Metanephros (tissue), 2 donors: ENCODE measurements at places on chromosomes 7 and 10. TPM values are rescaled to one million over a fixed set of nuclear protein-coding genes. Genes with fewer than 3 reads are reported as not detected.

NACAD gene
- total RNA-seq, result 5.3 TPM

ZNF804B gene
- total RNA-seq, result 0.23 TPM

FAM13C gene
- 16.3 TPM for total RNA-seq

XRCC2 gene
- 4.1 TPM for total RNA-seq

CPA2 gene
- 0.18 TPM for total RNA-seq

ADIRF gene
- 46.2 TPM for total RNA-seq

ARHGEF5 gene
- total RNA-seq, result 35.1 TPM
